ENCODE measurements at places on chromosomes 6 and 20.
A peak's percentile ranks its signal among the peaks of the same experiment; 100 is the strongest.

- peak; percentile 38 for DNase-seq
These were observed 843 bp downstream of the FBXO9 start for GRCh38 chr6:53066077-53066417.

DNA sequence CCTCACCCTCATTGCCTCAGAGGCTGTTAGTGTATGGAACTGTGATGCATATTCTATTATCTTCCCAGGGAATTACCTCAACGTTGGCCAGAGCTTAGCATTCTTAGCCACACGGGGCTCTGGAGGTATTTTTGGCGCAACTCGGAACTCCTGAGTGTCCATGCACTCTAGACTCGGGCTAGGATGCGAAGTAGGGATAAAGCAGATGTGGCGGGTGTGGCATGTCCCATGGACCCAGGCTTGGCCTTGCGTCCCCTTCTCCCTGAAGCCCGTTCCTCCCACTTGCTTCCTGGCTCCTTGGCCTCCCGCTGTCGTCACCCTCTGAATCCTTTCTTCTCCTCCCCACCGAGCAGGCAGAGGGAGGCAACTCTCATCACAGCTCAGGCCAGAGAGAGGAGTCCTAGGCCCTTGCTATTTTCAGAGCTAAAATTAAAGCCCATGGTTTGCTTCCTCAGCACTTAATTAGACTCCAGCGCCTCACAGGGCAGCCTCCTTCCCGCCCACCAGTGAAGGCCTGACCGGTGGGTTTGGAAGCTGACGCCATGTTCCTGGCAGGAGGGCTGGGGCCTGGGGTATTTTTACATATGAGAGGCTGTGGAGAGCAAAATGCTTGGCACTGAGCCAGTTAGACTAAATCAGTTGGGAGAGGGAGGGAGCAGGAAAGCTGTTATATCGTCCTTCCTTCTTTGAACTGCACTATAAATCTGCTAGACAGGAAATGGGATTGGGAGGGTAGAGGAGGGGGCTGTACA lies 138.7 kb downstream of the FOXO3 start:
- DNase-seq, result no peak

DNA sequence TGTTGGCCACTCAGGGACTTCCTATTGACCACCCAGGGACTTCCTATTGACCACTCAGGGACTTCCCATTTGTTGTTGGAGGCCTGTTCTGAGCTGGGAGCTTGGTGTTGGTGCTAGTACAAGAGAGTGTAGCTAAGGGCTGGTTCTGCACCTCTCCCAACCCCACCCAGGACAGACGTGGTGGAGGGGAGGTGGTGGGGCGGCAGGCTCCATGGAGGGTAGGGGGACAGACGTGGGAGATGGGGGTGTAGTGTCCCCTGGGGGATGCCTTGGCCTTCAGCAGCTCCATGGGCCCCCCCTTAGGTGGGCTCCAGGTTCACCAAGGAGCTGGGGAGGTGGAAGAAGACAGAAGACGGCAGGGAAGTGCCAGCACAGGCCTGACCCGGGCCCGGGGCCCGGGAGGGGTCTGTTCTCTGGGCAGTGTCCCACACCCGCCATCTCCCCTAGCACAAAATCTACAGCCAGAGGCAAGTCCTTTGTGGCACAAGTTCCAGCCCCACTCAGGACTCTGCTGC lies 33.9 kb downstream of the CHRNA4 start:
- no peak for DNase-seq

GRCh38 chr6:132818404-132819359 lies 4.3 kb downstream of the RPS12 start:
- DNase-seq, result no peak

DNA sequence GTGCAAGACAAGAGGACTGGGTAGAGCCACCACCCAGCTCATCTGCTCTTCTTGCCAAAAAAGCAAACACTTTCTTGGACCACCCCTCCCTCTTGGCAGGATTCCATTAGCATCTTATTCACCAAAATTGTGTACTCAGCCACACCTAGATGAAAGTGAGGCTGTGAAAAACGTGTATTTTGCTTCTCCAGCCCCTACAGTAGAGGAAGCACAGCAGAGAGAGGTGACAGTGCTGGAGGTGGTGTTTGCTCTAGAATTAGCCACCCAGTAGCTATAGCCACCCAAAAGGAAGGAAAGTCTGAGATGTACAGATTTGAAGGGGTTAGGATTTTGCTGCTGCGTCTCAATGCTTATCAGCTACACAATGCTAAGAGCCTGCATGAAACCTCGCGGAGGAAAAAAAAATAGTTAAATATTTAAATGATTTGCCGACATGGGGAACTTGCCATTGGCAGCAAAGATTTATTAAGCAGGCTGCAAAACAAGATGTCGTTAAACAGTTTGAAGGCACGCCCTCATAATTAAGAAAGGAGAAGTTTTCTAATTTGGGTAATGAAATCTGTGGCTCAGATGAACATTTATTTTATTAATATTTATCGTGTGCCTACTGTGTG lies 287.3 kb downstream of the ZNF217 start:
- no peak for DNase-seq

GRCh38 chr20:6976106-6976900 lies 208.8 kb downstream of the BMP2 start:
- DNase-seq, result no peak

GRCh38 chr20:64182146-64182865 lies 18.1 kb downstream of the MYT1 start:
- no peak for DNase-seq

DNA sequence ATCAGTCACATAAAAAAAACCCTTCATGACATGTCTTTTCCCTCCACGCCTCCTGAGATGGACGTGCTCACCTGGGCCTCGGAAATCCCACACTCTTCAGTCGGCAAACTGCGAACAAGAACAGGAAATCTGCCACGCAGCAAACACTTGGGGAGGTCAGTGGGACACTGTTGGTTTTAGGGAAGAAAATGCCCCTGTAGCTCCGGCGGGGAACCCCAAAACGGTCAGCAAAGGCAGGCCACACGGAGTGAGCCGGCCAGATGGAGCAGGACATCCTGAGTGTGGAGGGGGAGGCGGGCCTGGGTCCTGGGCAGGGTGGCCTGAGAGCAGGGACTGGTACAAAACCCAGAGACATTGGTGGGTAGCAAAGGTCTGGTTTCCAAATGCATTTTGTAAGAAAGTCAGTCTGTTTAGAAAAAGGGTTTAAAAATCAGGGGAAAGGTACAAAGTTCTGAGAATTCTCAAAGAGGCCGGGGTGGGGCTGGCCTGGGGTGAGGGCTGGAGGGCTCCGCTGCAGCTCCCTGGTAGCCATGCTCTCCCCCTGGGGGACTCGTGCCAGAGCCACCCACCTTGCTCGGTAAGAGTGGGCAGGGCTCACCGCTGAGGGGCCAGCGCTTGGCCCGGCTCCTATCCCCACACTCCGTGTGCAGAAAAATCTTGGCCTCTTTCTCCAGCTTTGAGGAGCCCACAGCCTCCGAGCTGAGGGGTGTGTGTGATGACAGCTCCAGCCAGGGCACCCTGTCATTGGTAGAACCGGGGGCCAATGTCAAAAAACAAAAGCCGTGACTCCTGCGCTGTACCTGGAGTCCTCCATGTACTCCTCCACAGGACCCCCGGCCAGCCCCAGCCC lies 5.2 kb downstream of the SLC2A4RG start:
- no peak for DNase-seq

DNA sequence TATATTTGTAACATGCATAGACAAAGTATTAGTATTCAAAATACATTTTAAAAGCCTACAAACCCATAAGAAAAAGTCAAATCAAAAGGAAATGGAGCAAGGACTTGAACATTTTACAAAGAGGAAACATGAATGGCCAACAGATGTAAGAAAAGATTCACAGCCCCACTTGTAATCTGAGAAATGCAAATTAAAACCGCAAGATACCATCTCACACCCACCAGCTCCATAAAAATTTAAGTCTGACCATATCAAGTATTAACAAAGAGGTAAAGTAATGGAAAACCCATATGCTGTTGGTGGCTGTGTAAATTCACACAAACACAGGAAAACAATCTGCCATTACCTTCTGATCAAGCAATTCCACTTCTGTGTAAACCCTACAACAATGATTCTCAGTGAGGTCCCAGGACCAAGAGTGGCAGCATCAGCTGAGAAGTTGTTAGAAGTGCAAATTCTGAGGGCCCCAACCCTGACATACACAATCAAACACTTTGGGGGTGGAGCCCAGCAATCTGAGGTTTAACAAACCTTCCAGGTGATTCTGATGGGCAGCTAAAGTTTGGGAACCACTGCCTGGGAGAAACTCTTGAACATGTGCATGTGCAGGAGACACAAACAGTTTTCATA lies 30.9 kb downstream of the BCL2L1 start:
- DNase-seq, result no peak

DNA sequence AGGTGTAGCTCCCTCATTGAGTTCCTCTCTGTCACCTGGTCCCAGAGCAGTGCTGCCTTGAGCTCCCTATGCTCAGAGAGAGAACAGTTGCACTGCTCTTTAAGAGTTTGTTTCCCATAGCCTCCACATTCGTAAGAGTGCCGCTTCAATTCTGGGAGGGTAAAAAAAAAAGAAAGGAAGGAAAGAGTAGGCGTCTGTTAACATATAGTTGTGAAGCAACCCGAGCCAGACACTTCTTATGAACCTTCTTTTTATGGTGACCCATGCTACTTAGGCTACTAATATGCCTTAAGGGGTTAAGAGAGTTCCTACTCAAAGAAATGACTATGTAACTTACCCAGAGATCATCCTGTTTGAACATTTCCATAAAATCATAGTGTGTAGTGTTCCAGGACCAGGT lies 4.3 kb upstream of the ARG1 start:
- DNase-seq, result no peak

- no peak for DNase-seq
These were observed 265.0 kb downstream of the UTRN start for GRCh38 chr6:144549837-144550747.

- DNase-seq, result no peak
These were observed 31.0 kb downstream of the SUN5 start for GRCh38 chr20:32973077-32973717.

- DNase-seq, result peak; percentile 25
These were observed 70.3 kb downstream of the SCAND1 start for GRCh38 chr20:35883778-35884540.

DNA sequence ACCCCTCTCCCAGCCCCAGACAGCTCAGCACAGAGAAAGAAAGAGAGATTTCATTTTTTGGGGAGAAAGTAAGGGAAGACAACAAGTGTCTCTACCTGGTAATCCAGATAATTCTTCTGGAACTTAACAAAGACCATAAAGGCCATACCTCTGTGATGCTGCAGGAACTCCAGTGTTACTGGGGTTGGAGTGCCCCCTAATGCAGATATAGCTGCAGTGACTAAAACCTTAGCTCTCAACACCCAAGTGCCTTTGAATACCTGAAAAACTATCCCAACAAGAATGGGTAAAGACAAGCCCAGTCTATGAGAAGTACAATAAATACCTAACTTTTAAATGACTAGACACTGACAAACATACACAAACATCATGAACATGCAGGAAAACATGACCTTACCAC lies 365.3 kb upstream of the PTCHD4 start:
- DNase-seq, result no peak

DNA sequence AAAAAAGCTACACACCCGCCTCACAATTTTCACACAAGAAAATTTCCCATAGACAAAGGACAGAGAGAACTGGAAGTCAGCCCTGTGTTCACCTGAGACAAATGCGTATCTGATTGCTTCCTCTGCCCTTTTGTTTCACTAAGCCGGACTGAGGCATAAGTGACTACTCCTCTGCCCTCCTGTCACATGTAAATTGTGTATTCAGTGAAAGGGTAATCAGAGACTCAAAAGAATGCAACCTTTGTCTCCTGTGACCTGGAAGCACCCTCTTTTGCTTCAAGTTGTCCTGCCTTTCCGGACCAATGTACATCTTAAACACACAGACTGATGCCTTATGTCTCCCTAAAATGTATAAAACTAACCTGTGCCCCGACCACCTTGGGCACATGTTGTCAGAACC lies 483.8 kb upstream of the EYS start:
- no peak for DNase-seq

- DNase-seq, result no peak
These were observed 220.8 kb upstream of the FOXA2 start for GRCh38 chr20:22805219-22805618.

DNA sequence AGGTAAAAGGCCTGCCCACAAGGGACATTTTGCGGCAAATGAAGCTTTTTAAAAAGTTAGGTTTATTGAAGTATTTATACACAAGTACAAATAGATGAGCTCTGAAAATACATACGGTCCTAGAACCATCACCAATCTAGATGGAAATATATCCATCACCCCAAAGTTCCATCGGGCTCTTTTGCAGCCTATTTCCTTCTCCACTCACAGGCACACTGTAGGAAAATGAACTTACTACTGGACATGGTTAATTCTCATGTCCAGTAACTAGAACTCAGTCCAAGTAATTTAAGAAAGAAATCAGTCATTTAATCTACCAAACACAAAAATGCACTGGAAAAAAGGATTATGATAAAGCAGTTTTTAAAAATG lies 6.2 kb downstream of the PCNA start:
- no peak for DNase-seq

DNA sequence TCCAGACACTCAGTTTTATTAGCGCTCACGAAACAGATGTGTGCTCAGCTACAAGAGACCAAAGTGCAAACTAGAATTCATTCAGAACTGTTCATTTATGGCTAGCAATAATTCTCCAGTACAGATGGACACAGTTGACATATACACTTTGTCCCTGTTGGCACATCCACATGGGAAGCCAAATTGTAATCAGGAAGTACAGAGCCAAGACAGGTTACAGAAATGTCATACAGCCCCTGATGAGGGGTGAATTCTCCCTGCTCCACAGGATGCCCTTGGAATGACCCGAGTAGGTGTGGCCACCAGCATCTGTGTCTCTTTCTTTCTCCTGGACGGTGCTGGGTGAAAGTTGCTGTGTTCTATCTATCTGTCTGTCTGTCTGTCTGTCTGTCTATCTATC lies 7.6 kb downstream of the DHX35 start:
- DNase-seq, result no peak

DNA sequence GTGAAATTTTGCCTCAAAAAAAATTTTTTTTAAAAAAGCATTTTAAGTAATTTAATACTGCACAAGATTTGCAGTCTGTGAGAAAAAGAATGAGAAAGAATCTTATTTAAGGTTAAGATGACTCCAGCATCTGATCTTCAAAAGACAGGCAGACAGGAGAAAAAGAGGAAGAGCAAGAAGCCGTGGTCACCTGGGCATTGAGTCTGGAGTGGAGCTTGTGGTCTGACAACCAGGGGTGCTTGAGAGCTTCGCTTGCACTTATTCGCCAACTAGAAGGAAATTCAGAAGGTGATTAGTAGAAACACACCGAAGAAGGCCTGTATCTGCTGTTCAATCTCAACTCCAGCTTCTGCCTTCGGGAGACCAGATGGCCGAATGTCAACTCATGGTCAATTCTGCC lies 75.9 kb downstream of the MYLK4 start:
- no peak for DNase-seq

- no peak for DNase-seq
These were observed 23.0 kb downstream of the GMDS start for GRCh38 chr6:2222275-2222842.

- no peak for DNase-seq
These were observed 62.2 kb upstream of the PLN start for GRCh38 chr6:118485601-118486550.
